Occipital lobe (tissue), 3 donors: ENCODE measurements at places on chromosomes 3 and 15. TPM values are rescaled to one million over a fixed set of nuclear protein-coding genes. Genes with fewer than 3 reads are reported as not detected.

Gene ZNF660
- total RNA-seq: 14.3 TPM

- DNase-seq: no peak
Observed at GRCh38 chr3:62607287-62608029, 234.1 kb upstream of the FEZF2 start.

- peak; percentile 15 for DNase-seq
Observed at GRCh38 chr3:116005404-116005803, 382.1 kb downstream of the GAP43 start.

GRCh38 chr15:63052961-63053698 lies 10.6 kb downstream of the TPM1 start:
- no peak for DNase-seq

- DNase-seq: peak; percentile 39
Observed at GRCh38 chr3:169811631-169812331, 889 bp upstream of the LRRIQ4 start.

Gene MRPL46
- 15.6 TPM for total RNA-seq

- no peak for DNase-seq
Observed at GRCh38 chr15:71658827-71659729, 151.3 kb upstream of the NR2E3 start.

Gene DUT
- 59.4 TPM for total RNA-seq

Gene FAM98B
- 47.9 TPM for total RNA-seq

Gene GP9
- total RNA-seq: not detected

DNA sequence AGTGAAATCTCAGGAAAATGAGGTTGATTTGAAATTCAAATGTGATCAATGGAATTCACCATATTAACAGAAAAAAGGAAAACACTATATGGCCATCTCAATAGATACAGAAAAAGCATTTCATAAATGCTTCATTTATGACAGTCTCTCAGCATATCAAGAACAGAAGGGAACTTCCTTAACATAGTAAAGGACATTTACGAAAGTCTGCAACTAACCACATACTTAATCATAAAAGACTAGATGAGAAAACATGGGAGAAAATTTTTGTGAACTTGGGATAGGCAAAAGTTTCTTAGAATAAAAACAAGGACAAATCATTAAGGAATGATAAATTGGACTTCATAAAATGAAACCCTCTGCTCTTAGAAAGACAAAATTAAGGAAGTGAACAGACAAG lies 24.7 kb upstream of the TIPARP start:
- DNase-seq: no peak

DNA sequence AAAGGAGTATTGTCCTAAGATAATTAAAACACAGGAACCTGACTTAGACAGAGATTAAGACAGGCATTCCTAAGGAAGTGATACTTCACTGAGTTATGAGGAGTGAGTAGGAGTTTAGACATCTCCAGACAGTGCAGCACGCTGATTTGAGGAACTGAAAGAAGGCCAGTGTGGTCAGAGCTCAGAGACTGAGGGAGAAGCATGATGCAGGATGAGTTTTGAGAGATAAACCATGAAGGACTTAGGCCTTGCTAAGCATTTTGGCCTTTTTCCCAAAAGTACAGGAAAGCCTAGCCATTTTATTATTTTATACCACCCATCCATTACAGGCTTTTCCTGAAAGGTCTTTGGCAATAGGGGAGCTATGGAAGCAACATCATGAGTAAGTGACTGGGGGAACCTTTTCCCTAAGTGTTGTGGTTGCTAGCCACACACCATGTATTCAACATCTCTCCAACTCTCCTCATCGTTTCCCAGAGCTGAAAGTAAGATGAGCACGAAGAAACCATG lies 375.6 kb upstream of the TPRG1 start:
- no peak for DNase-seq

Gene CPNE9
- total RNA-seq: 0.31 TPM

Gene TICRR
- total RNA-seq: 0.62 TPM

Gene TMEM40
- not detected for total RNA-seq

DNA sequence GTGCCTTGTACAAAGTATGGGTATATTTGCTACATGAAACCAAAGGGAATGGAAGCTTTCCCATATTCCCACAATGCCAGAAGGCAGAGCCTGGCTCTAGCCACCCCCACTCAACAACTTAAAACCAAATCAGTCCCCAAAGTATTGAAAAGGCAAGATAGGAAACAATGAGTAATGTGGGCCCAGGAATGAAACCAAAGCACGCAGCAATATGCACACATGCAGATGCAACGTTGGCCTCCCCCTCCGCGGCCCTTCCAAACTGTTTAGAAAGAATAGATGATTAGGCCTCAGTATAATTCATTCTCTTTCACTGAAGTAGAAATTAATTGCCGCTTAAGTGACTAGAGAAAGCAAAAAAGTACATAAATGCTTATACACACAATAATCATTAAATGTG lies 59.1 kb downstream of the THRB start:
- no peak for DNase-seq

Gene ATP1B3
- 40.7 TPM for total RNA-seq

Gene ACTR8
- 67.1 TPM for total RNA-seq

DNA sequence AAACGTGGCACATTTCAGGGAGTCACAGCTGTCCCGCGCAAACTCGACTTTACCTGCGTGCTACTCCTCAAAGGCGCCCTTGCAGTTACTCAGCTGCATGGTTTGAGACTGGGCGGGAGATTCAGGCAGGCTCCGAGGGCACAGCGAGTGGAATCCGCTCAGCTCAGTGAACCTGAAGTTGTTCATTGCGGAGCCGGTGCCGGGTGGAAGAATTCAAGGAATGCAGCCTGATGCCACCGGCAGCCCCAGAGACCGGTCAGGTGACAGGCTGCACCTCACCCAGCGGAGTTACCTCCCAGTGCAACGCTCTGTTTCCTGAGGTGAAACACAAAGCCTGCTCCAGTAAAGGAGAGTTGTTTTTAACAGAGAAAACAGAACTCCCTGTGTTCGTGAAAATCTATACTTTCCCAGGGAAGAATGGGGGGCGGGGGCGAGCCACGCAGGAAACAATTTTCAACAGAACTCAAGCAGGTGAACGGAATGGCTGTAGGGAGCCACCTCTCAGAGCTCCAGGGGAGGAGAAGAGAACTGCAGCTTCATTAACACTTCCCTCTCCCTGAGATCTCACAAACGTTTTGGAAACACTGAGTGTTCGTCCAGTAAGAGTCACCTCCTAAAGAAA lies 3.8 kb downstream of the VEPH1 start:
- no peak for DNase-seq

- no peak for DNase-seq
Observed at GRCh38 chr3:62378311-62378789, 5.0 kb upstream of the FEZF2 start.

Gene OCA2
- total RNA-seq: 25.7 TPM

Gene NTRK3
- 52.3 TPM for total RNA-seq

DNA sequence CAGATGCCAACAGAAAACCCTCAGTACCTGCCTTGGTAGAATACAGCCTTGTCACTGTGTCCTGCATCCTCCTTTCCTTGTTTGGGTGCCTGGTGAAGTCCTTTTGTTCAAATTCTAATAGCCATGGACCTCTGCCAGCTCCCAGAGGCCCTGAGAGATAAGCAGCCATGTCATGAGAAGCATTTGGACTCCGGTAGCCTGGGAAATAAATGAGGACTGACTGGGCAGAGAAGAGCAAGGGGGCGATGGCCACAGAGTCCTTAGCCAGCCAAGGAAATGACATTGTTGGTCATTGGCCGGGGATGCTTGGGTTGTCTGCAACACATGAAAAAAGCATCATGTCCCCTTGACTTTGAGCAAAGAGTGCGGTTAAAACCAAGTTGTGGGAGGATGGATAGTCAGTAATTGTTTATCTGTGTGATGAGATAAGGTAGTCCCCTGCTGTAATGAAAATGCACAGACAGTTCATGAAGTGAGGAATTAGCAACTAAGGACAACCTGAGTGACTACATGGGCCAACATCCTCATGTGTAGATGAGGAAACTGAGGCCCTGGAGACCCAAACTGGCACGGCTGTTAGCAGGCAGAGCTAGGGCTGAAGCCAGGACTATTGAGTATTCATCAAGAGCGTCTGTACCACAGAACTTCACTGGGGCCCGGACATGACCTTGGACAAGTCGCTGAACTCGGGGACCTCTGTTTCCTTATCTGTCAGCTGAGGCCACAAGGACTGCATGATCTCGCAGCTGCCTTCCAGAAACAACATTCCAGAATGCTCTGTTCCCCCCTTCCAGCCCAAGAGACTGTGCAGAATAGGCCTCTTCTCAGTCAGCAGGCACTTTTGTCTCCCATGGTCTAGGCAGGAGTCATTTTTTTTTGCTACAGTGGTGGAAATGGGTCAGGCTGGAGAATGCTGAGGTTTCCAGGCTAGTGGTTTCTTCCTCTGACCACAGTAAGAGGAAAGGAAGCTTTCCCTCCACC lies 90.5 kb upstream of the CTDSPL start:
- no peak for DNase-seq

- no peak for DNase-seq
Observed at GRCh38 chr3:129343643-129344360, 65.1 kb downstream of the HMCES start.

DNA sequence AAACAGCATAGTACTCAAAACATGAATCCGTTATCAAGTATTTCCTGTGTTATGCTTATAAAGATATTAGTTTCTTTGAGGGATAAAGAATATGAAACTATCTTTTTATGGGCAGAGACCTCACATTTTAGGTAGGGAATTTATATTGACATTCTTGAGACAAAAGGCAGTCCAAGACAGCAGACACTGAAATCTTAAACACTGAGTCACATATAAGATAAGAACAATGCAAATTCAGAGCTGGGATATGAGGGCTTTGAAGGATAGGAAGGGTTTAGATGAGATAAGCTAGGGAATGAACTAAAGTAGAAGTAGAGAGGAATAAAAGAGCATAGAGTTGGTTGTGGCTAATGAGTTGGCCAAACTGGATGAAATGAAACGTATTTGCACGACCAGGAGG lies 58.4 kb downstream of the ASTE1 start:
- DNase-seq: no peak

DNA sequence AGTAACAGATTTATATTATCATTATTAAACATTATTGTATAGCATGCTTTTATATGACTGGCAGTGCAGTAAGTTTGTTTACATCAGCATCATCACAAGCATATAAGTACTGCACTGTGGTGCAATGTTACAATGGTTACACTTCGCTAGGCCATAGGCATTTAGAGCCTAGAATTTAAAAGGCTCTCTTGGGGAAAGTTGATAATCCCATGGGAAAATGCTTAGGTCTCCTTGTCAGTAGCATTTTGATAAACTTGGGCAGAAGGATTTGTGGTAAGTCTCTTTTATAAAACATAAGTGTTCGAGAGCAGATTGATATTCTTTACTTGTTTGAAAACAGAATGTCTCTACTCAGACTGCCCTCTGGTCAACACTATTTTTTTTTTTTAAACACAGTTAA lies 7.5 kb downstream of the DTWD1 start:
- DNase-seq: no peak

GRCh38 chr3:32391643-32392535 lies at the start of gene CMTM7:
Gene CMTM7 (plus strand): TSS chr3:32391853. CDS start chr3:32391907, 54 bp downstream.
- DNase-seq: no peak

Gene POLQ
- 1.7 TPM for total RNA-seq
